ENCODE measurements at places on chromosomes 6 and 20.

DNA sequence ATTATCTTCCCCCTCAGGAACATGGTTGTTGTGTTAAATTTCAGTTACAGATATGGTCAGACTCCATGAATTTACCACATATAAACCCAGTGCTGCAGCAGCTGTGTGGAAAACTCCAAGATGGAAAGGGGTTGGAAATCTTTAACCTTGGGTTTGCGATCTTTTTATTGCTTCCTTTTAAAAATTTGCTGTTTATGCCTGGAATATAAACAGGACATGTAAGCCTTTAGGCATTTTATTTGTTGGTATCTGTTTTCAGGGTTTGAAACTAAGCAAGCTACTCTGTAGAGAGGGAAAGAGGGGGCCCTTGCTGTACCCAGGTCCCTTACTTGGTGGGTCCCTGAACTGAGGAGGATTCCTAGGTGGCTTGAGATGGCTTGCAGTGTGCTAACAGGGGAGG, 778 bp downstream of the PKIG start:
- DNase-seq = no peak

DNA sequence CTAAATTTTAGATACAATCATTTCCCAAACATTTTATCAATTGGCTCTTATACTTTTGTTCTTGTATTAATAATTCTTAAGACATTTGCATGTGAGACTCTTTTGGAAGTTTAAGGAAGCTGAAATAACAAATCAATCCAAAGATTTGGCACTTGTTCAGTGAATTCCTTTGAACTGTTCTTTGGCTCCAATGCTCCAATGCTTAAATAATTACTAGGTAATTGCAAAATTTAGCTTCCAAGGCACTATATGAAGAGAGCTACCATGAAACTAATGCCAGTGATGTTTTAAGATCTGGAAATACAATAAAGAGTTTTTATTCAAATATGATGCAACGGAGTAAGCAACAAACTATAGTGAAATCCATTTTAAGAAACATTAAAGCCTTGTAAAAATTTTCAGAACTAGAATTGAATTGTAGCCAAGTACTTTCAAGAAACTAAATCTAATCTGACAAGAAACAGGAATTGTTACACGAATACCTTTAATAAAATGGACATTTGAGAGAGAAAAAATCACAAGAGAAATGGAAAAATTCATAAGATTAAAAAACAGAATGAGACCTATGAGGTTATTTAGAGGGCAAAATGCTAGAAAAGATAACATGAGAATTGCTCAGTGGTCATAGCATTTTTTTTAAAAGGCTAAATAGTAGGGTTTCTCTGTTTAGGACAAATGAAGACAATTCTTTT, 43.6 kb upstream of the SMLR1 start:
- no peak for DNase-seq

DNA sequence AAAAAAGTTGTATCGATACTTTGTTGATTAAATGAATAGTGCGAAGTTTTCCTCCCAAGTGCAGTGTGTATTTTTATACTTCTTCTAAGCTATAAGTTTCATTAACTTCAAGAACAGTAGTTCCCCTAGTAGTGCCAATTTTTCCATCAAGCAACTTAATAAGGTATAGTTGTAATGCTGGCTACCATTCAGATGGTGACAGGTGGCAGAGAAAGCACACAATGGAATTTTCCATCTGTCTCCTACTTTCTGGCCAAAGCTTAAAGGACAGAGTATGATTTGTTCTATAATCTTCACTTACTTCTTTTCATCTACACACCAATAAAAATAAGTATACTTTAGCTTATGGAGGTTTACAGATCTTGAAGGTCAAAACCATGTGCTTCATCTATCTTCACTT, 431.1 kb downstream of the NKAIN2 start:
- no peak for DNase-seq

DNA sequence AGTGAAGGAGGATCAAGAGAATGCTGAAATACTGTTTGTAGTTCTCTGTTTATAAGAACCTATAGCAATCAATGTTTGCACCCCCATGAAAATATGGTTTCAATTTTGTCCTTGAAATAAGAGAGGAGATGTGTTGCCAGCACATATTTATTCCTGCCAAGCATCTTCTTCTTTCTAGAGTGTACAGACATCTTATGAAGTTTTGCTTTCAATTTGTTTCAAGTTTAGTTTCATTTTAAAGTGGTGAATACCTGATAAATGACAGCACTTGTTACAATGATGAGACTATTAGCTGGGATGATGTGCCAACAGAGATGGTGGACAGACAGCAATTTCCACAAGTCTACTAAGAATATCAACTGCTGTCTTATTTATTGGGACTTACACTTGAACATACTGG, 39.2 kb upstream of the CENPW start:
- DNase-seq = no peak

DNA sequence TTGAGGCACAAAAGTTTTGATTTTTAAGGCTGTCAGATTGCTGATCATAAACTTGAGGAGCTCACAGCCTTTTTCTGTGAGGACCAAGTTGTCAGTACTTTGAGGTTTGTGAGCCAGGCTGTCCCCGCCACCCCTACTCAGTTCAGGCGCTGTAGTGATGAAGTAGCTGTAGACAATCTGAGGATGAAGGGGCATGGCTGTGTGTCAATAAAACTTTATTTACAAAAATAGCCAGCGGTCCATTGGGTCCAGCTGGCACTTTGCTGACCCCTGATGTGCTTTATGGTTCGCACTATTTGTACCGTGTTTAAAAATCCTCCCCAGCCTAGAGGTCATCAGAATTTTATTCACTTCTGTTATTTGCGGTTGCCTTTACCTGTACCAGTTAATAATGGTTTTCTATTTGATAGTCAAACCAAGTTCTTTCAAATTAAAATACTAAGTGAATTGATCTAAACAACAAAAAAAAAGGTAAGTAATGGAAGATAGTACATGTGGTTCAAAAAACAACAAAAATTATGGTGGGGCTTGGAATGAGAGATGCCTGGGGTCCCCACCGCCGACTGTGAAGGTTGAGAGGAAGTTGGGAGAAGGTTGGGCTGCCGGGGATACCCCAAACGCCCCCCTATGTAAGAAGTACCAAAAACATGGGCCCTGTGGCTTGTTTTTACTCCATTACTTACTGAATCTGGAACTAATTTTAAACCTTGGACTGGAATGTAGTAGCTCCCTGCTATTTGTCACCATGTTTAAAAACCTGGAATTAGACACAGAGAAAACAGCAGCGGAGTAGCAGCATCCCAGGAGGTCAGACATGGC, 123.6 kb downstream of the SYCP2 start:
- no peak for DNase-seq

GRCh38 chr6:11762794-11763459, 15.7 kb downstream of the ADTRP start:
- no peak for DNase-seq

DNA sequence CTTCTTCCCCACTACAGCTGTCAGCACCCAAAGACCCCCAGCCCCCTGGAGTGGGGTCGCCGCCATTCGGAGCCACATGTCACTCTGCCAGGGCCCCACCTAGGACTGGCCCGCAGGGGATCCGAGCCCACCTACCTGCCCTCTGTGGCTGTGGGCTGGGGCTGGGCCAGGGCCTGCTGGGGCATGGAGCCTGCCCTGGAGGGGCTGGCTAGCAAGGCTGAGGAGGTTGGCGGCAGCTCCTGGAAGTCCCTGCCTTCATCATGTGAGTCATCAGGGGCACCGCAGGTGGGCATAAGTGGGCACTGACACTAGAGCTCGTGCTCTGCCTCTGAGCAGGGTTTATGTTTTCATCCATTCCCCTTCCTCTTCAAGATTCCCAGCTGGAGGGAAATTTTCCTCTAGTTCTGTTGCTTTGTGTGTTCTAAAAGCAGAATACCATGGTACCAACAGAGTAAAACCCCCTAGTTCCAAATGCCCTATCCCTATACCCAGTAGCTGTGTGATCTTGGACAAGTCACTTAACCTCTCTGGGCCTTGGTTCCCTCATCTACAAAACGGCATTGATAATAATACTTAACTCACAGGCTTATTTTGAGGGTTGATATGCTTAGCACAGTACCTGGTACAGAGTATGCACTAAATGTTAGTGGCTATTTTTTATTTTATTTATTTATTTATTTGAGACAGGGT, 8.7 kb upstream of the FANCE start:
- no peak for DNase-seq

DNA sequence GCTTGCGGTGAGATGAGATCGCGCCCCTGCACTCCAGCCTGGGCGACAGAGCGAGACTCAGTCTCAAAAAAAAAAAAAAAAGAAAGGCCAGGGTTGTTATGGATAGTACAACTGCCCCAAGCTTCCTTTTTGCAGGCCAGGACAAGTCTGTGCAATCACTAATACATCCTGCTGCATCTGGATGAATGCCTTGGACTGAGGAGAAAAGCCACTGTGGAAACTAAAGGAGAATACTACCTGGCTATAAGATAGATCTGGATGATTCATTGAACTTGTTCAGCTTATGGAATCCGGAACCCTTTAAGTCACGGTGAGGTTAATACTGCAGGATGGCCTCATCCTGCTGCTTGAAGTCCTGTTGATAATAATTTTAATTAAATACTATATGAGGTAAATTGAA, 278.2 kb downstream of the TFAP2A start:
- DNase-seq = no peak

DNA sequence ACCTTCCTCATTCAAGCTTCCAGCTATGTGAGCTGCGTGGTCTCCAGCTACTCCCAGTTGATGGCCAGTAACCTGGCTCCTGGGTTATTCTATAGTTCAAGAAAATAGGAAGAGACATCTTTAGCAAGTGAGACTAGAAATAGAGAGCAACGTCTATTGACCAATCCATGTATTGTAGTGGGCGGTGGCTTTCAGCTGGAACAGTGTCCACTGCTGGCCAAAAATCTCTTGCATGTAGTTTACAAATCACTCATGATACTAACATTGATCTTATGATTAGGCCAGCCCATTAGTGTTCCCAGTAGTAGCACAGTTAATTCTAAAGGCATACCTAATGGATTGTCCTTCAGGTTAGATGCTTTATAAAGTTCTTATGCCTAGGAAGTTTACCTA, 58.9 kb upstream of the SCP2D1 start:
- peak; percentile 42 for DNase-seq

DNA sequence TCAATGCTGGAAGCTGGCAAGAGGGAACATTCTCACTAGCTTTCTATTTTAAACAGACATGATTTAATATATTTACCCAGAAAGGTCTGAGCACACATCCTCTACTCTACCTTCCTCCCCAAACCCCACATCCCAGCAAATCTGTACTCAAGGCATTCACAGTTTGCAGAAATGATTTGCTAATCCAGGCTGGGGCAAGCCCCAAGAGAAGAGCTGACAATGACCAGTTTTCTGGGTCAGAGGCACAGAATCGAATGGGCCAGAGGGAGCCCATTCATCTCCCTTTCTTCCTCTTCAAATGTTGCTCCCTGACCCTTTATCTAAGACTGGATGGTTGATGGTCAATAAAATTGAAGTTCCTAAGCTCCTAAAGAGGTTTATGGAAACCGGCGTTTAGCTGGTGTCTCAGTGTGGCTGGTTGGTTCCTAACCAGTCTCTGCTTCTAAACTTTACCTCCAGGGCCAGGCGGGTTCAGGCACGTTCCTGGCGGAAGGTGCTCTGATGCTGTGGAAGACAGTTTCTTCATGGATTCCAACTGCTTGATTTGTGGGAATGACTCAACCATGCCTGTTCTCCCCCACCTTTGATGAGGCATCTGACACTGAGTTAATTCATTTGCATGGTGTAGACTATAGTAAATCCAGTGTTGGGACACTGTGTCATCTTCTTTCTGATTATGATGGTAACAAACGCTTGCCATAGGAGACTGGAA, 96.4 kb upstream of the IYD start:
- DNase-seq = no peak
